LHCN-M2 (cell line): ENCODE measurements at places on chromosomes 13 and 19. TPM values are rescaled to one million over a fixed set of nuclear protein-coding genes. Genes with fewer than 3 reads are reported as not detected.

The CYP2F1 gene
- total RNA-seq: not detected in 2 replicates

The F10 gene
- 1.1 and 1.4 TPM in 2 replicates for total RNA-seq

The ELSPBP1 gene
- not detected in 2 replicates for total RNA-seq

The CEACAM21 gene
- not detected in 2 replicates for total RNA-seq
